Immature natural killer cell (primary cell): ENCODE measurements at places on chromosomes 7 and 10. TPM values are rescaled to one million over a fixed set of nuclear protein-coding genes. Genes with fewer than 3 reads are reported as not detected.

The EFCAB10 gene
- polyA plus RNA-seq, result not detected

The CACNA2D1 gene
- polyA plus RNA-seq, result not detected

The CYP2E1 gene
- 1.5 TPM for polyA plus RNA-seq

The CNOT4 gene
- 10.8 TPM for polyA plus RNA-seq

DNA sequence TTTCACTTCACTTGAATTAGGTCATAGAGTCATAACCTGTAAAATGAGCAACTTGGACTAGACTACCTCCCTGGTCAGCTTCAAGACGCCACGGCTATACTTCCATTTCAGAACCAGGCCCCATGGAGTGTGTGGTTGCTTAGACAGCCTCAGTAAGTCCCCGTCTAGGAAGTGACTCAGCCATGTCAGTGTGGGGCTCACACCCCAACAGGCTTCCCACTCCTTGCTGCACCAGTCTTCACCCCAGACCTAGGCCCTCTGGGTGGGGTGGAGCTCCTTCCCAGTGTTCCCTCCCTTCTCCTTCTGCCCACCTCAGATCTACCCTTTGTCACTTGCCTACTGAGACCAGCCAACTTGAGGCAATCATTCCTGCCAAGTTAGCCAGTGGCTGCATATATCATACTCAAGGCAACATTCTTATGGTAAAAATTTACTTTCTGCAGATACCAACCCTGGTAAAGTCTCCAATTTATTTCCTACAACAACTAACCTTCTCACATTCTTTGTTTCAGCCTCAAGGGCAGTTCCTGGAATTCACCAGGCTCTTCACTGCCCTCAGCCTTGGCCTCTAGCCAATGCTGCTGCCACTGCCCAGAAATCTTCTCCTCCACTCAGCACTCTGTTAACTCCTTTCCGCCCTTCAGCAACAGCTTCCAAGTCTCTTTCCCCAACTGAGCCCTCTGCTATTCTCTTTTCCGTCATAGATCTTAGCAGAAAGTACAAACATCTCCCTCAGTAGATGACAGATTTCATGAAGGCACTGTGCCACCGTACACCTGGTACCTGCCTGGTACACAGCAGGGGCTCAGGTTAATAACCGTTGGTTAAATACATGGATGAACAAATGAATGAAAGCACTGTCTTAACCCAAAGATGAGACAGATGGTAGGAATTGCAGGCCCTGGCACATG lies 31.3 kb upstream of the ZNRF2 start:
- no peak for DNase-seq
- no peak overlapping the region for H3K27ac ChIP-seq
- no peaks in the 10 kb centered on the region for H3K27me3 ChIP-seq
- H3K4me3 ChIP-seq, result no peak overlapping the region
- H3K36me3 ChIP-seq, result peaks cover 12% of the 10 kb centered on the region

DNA sequence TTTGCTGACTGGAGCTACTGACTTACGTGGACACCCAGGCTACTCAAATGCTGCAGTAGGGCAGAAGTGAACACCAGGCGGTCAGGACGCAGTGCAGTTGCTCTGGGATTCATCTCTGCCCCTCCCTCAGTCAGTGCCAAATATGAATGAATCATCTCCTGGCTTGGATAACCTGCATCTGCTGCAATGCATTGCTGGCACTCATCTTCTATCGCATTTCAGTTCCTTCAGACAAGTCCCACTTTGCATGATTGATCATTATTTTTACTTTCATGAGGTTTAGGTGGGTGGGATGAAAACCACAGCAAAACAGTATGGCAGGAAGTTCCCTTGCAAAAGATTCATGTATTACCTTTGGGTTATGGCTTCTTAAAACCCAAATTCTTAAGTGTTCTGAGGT lies 224.6 kb upstream of the NRP1 start:
- no peaks in the 10 kb centered on the region for H3K36me3 ChIP-seq
- H3K27ac ChIP-seq, result no peak overlapping the region
- no peak overlapping the region for H3K4me3 ChIP-seq

- no peak overlapping the region for H3K27ac ChIP-seq
- no peaks in the 10 kb centered on the region for H3K4me1 ChIP-seq
- DNase-seq, result no peak
- no peaks in the 10 kb centered on the region for H3K27me3 ChIP-seq
These were observed 125.0 kb upstream of the PPP2R2D start for GRCh38 chr10:131775833-131776232.

DNA sequence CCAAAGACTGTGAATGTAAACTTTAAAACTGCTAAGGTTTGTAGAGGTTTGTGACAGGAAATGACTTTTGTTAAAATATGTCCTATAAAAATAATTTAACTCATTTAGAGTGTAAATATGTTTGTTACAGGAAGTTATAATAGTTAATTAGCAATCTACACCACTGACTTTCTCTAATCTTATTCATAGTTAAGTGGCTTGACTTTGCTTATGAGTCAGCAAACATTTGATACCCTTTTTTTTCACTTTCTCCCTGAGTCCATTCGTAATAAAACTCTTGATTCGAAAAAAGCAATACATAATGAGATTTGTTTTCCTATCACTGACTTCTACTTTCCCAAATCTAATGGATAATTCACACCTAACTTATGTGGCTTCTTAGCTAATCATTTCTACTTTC lies 317.7 kb upstream of the SEMA3C start:
- H3K27ac ChIP-seq, result no peak overlapping the region
- H3K27me3 ChIP-seq, result no peaks in the 10 kb centered on the region
- no peaks in the 10 kb centered on the region for H3K36me3 ChIP-seq
- no peaks in the 10 kb centered on the region for H3K4me1 ChIP-seq
- DNase-seq, result no peak
